Stimulated activated CD8-positive, alpha-beta memory T cell treated with anti-CD3 and anti-CD28 coated beads, Interleukin-15, amount 100 ng/mL, for 4 hours (primary cell): ENCODE measurements at places on chromosomes 7 and 10.

GRCh38 chr7:148738737-148739535 is 40.2 kb downstream of the CUL1 start:
- no peak for DNase-seq

DNA sequence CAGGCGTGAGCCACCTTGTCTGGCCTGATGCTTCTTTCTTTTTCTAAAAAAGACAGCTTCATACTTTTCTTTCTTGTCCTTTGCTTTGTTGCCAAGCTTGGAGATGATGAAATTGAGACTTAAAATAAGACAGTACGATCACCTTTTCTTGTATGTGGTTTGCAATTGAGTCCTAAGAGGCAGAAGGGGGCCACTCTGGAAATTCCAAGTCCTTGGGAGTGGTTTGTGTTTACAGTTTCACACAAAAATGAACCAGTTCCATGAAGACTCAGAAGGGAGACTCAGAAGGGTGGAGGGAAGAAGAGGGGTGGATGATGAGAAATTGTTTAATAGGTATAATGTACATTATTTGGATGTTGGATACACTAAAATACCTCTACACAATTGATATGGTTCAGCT is 70.7 kb upstream of the TNS3 start:
- DNase-seq = no peak

- DNase-seq = no peak
These were observed 185.2 kb upstream of the VIPR2 start for GRCh38 chr7:159329818-159330378.

GRCh38 chr10:7969623-7970022 is 84.9 kb upstream of the GATA3 start:
- no peak for DNase-seq

DNA sequence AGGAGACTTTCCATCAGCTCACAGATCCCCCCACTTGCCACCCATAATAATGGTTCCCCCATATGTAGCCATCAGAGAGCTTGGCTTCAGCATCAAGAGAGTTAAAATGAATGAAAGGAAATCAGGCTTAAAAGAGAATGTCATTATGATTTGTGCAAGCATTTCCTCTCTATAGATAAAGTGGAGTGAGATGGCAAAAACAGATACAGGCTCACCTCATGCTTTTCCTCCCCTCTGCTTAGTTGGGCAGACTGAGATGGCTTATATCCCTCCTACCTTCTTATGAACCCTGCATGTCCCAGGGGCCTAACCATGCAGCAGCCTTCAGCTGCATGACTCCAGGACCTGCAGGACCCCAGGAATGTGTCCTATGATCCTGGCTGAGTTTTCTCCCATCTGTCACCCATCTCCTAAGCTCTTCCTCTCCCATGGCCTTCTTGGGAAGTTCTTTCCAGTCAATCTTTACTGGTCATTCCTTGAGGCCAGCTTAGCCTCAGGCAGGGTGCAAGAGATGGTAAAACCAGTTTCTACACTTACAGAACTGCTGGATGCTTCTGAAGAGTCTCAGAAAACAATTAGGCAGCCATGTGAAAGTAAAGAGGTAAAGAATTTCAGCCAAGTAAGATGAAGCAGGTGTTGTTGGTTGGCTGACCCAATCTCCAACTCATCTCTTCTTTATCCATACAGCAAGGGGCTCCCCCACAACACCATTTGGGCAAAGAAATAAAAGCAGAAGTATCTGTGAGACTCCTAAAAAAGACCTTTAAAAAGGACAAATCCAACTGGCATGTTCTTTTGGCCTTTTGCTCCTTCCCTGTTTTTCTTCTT is 159.7 kb downstream of the RTKN2 start:
- no peak for DNase-seq

DNA sequence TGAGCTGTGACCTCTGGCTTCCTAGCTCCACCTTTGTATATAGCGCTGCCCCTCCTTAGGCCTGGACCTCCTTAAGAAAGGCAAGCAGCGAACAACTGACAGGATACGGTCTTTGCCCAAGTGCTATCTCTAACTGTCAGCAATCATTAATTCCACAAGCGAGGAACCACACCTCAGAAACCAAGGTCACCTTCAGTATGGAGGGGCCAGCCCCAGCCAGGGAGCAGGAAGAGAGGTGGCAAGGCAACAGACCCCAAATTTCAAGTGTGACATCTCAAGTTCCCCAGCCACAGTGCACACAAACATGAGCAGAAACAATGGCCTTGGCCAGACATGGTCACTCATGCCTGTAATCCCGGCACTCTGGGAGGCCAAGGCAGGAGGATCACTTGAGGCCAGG is 4.8 kb upstream of the AOC1 start:
- DNase-seq = no peak

DNA sequence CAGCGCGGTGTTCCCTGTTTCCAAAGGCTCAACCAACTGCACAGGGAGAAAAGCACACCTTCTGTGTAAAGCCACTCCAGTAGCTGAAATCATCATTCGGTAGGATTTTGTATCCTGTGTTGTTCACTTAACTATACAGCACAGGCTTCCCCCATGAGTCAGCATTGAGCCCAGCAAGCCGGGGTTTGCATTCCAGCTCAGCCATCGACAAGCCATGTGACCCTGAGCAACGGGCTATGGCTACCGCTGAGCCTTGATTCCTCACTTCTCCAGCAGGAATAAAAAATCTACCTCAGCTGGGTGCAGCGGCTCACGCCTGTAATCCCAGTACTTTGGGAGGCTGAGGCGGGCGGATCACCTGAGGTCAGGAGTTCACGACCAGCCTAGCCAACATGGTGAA is 44.1 kb upstream of the ATP6V0A4 start:
- DNase-seq = no peak

DNA sequence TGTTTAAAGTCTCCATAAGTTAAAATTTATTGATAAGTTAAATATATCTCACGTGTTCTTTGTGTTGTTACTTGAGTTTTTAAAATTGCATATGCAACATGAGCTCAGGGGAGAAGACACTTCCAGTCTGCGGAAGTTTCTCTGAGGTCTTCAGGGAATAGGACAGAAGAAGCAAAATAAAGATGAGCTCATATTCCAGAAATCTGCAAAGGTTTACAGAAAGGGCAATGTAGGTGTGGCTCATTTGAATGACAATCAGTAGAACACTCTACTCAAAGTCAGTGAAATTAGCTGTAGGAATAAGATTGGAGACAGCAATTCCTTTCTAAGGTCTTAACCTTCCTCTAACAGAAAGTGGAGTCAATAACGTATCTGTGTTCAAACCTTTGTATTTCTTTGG is 53.7 kb downstream of the CACNA2D1 start:
- DNase-seq = no peak

GRCh38 chr10:110691139-110691538 is 47.0 kb downstream of the RBM20 start:
- DNase-seq = no peak

DNA sequence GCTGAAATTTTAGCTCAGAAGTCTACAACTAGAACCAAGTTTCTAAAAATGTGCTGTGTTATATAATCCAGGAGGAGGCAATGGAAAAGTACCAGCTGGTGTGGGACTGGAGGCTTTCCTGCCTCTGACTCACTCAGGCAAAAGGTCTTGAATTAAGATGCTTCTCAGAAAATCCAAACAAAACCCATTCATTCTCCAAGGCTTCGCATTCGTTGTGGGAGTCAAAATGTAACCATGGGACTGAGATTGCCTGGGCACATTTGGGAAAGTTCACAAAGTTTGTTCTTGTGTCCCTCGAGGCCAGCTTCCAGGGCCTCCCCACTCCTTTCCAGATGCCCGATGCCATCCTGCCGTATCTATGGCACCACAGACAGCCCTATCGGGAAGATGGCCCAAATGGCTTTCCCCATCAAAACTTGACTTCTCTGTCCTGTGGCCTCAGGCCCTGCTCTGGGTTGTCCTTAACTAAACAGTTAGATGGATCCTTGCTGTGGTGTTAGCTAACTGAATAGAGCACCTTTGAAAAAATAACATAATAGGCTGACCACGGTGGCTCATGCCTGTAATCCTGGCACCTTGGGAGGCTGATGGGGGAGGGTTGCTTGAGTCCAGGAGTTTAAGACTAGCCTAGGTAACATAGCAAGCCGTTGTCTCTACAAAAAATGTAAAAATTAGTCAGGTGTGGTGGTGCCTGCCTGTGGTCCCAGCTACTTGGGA is 180.5 kb downstream of the PFKFB3 start:
- DNase-seq = no peak

DNA sequence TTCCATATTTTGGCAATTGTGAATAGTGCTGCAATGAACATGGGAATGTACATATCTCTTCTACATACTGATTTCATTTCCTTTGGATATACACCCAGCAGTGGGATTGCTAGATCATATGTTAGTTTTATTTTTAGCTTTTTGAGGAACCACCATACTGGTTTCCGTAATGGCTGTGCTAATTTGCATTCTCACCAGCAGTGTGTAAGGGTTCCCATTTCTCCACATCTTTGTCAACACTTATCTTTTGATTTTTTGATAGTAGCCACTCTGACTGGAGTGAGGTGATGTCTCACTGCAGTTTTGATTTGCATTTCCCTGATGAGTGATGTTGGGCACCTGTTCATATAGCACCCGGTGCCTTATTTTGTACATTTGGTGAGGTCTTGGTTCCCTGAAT is 519.6 kb downstream of the REEP3 start:
- no peak for DNase-seq

GRCh38 chr10:7411671-7412128 is 866 bp upstream of the SFMBT2 start:
- no peak for DNase-seq

DNA sequence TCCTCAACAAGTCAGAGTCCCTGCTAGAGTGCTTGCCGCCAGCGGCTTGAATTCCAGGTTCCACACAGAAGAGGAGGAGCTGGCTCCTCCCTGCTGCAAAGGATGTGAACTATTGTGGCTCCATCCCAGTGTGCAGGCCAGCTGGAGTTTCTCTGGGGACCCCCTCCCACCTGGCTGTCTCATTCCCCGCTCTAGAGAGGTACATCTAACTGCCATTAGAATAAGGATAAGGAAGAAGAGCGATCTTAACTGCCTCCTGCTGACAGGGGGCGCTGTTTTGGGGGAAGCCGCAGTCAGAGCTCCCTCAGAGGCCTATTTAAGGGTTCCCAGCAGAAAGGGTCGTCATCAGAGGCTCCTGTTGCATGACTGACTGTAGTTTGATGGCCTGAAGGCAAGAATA is 40.8 kb upstream of the HECW1 start:
- DNase-seq = no peak

- peak; percentile 16 for DNase-seq
These were observed 42.1 kb downstream of the CYP26A1 start for GRCh38 chr10:93115661-93116383.

- DNase-seq = no peak
These were observed 8.0 kb downstream of the CDK13 start for GRCh38 chr7:39958038-39958437.

GRCh38 chr10:43417950-43418768 is 9.2 kb upstream of the HNRNPF start:
- DNase-seq = no peak

GRCh38 chr7:30844483-30844874 is 67.2 kb upstream of the AQP1 start:
- no peak for DNase-seq

DNA sequence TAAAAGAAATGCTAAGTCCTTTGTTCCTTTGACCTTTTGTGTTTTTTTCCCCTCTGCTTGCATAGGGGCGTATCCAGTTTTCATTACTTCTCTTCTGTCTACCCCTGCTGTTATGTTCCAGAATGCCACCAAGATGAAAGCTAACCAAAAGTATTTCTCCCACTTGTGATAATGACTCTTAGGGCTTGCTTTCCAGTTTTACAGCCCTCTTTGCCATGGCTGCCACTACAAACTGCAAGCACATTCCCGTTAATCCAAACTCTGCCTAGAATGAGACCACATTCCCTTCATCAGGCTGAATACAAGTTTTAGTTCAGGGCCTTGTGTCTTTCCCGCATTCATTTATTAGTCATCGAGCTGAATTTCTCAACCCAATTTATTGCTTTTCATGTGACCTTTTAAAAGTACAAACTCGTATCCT is 23.6 kb upstream of the CD36 start:
- DNase-seq = no peak
